ENCODE measurements at places on chromosomes 12 and 14. TPM values are rescaled to one million over a fixed set of nuclear protein-coding genes. Genes with fewer than 3 reads are reported as not detected.

- peak; percentile 41 for DNase-seq
These were observed 31.1 kb downstream of the PITPNM2 start for GRCh38 chr12:123119808-123120207.

DNA sequence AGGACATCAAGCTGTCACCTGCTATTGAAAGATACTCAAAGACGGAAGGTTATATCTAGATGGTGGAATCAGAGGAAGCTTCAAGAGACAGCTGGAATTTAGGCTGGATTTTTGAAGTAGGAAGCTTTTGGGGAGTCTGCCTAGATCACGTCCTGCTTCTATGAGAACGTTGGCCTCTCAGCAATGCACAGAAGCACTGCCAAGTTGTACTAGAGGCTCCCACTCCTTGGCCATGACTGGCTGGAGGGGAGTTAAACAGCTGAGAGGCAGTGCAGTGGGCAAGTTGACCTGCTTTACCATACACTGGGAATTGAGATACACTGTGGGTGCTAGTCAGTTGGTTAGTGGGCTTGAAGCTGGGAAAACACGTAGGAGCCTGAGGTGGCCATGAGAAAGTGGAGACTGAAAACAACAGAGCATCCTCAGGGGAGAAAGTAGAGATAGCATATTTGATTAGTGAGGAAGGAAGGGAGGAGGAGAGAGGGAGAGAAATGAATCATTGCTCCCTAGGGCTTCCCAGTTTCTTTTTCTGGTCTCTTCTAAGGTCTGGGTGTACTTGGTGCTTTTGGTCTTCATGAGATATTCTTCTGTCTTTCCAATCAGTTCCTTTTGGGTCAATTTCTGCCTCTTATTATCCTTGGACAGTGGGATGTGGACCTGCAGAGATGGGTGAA, 110.8 kb downstream of the EMP1 start:
- no peak for DNase-seq

GRCh38 chr12:45887544-45887943, 102.8 kb downstream of the SCAF11 start:
- no peak for DNase-seq

DNA sequence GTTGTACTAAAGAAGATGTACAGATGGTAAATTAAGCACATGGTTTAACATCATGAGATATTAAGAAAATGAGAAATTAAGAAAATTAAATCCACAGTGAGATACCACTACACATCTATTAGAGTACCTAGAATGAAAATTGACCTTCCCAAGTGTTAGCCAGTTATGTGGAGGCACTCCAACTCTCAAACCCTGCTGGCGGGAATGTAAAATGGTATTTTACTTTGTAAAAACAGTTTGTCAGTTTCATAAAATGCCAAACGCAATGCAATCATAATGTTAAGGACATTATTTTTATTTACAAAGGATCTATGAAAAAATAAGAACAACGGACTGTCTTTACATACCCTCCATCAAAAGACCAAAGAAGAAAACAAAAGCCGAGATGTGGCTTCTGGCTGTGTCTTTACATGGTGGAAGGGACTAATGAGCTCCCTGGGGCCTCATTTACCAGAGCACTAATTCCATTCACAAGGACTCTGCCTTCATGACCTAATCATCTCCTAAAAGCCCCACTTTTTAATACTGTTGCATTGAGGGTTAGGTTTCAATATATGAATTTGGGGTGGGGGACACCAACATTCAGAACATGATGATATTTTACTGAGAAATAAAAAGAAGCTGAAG, 1178.7 kb downstream of the AACS start:
- DNase-seq, result no peak

Gene ZNF219
- 5.8 TPM for total RNA-seq

- DNase-seq, result no peak
These were observed 89.8 kb downstream of the PDZRN4 start for GRCh38 chr12:41277946-41278267.

Gene DTX3
- total RNA-seq, result 21.8 TPM

DNA sequence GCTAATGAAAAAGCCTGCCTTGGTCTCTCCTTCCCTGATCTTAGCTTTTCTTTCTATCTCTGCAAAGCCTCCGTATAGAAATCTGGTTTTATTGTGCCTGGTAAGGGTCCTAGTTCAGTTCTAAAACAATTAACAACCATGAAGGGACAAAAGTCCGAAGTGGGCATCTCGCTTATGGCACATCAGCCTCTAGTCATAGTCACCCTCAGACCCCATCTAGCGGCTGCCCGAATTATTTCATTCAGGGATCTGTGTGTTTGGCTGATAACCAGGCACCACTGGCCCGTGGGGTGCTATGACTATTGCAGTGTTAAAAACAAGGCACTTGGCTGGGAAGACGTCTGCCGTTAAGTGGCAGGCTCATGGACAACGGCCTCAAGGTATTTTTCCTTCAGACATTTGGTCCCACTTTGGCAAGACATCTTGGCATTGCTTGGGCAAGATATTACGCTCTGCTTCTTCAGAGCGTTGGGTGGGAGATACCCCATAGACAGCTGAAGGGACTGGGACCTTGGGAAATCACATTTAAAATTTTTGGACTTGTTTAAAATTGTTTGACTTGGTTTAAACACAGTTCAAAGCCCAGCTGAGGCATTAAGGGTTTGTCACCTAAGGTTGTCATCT, 87.1 kb downstream of the SINHCAF start:
- DNase-seq, result peak; percentile 75

GRCh38 chr14:88823968-88824313, 510 bp upstream of the TTC8 start:
- DNase-seq, result no peak

- DNase-seq, result no peak
These were observed 26.7 kb upstream of the HDAC7 start for GRCh38 chr12:47846294-47846996.

DNA sequence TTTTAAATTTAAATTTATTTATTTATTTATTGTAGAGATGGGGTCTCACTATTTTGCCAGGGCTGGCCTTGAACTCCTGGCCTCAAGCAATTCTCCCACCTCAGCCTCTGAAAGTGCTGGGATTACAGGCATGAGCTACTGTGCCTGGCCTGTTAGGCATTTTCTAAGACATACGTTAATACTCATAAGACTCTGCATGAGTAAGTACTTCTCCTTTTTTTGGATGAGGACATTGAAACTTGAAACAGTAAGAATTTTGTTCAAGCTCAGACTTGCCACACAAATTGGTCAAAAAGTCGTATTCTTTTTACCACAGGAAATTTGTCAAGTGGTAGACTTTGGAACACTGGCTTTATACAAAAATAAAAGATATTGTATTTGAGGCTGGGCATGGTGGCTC, 187.4 kb upstream of the RASSF8 start:
- DNase-seq, result no peak

GRCh38 chr12:131829356-131829747, 1.2 kb downstream of the MMP17 start:
- DNase-seq, result no peak

DNA sequence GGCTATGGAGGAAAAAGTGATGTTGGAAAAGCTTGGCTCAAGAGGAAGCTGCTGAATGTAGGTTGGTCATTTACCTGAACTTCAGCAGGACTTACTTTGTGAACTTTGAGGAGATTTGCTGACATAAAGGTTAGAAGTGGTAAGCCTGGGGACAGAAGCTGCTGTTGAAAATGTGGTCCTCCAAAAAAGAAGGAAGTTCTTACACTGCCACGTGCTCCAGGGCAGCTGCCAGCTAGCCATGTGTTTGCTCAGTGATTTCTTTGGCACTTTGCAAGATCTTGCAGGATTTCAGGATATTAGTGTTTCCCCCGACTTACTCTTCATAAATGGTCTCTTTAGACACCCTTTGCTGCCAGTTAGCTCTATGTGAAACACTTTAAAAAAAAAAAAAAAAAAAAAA, 14.8 kb upstream of the DYRK2 start:
- no peak for DNase-seq

- DNase-seq, result peak; percentile 57
These were observed 519 bp downstream of the MORN3 start for GRCh38 chr12:121668750-121669520.

DNA sequence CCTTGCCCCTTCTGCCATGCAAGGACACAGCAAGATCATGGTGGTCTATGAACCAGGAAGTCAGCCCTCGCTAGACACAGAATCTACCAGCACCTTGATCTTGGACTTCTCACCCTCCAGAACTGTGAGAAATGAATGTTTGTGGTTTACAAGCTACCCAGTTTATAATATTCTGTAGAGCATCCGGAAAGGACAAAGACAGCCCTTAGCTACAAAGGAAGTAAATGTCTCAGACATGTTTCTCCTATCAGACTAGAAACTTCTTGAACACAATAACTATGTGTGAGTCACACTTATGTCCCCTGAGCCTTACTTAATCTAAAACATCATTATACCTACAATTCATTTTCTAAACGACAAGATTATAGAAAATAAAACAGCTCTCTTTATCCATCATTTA, 176.7 kb downstream of the KLHL28 start:
- no peak for DNase-seq

Gene NOPCHAP1
- total RNA-seq, result 10.3 TPM

Gene SOAT2
- 1.4 TPM for total RNA-seq

DNA sequence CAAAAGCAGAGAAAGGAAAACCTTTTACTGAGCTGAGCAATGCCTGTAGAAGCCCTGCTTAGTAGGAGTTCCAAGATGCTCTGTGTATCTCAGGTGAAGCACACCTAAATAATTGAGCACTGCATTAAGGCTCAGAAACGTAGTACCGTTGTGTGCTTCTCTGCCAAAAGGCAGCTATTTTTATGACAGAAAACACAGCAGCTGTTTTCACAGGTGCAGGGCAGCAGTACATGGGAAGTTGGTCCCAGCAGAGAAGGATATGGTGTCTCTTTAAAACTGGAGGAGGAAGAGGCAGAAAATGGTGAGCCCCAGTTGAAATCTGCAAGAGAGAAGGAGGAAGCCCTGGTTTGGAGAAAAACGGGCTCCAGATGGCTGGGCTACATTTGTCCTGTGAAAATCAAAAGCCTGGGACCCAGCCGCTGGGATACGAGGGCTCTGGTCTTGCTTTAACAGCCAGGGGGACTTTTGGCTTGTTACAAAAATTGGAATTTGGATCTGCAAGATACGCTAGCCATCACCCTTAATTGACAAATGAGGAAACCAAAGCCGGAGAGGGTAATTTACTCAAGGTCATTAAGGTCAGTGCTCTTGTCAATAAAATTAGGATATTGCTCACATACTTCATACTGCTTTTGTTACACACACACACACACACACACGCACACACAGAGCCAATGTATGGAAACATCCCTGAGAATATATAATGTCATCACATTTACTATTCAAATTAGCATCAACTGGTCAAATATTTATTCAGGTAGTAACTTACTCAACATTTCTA, 27.3 kb downstream of the SPRING1 start:
- DNase-seq, result no peak

Gene EXOC5
- total RNA-seq, result 76.6 TPM

GRCh38 chr12:58310368-58310767, 369.0 kb downstream of the ATP23 start:
- no peak for DNase-seq
